ENCODE measurements at places on chromosomes 5 and 9.
A peak's percentile ranks its signal among the peaks of the same experiment; 100 is the strongest.

GRCh38 chr9:84937180-84937579 is 267.7 kb downstream of the NTRK2 start:
- no peak for DNase-seq

- DNase-seq = no peak
These were observed 30.2 kb downstream of the PAEP start for GRCh38 chr9:135591506-135592330.

DNA sequence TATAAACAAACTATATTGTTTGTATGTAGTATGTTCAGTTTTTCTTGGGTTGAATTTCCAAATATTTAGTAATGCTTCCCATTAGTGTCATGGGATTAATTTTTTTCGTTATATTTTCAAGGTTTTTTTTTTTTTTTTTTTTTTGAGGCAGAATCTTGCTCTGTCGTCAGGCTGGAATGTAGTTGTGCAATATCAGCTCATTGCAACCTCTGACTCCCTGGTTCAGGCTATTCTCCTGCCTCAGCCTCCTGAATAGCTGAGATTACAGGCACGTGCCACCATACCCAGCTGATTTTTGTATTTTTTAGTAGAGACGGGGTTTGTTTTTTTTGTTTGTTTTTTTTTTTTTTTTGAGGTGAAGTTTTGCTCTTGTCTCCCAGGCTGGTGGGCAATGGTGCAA is 10.6 kb downstream of the DDX46 start:
- no peak for DNase-seq

- no peak for DNase-seq
These were observed 36.7 kb downstream of the NDFIP1 start for GRCh38 chr5:142145106-142145900.

GRCh38 chr5:2068531-2068930 is 185.8 kb upstream of the IRX4 start:
- no peak for DNase-seq

GRCh38 chr5:90201923-90202322 is 207.6 kb downstream of the CETN3 start:
- DNase-seq = no peak

GRCh38 chr5:135039271-135040033 is 5.4 kb upstream of the PITX1 start:
- no peak for DNase-seq

DNA sequence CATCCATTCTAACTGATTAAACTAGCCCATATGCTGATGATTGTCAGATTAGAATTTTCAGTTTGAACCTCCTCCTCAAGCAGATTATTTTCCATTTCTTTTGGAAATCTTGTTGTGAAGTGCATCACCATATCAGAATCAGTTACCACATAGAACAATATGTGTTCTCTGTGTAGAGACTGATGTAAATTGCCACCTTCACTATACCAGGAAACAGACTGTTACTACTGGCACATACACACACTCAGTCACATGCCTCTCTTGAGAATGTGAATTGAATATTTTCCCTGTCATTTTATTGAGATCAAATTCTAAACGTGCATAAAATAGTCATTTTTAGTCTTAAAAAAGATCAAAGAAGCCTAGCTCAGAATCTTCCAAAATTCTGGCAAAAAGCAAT is 161.4 kb downstream of the ALDH1A1 start:
- DNase-seq = no peak

DNA sequence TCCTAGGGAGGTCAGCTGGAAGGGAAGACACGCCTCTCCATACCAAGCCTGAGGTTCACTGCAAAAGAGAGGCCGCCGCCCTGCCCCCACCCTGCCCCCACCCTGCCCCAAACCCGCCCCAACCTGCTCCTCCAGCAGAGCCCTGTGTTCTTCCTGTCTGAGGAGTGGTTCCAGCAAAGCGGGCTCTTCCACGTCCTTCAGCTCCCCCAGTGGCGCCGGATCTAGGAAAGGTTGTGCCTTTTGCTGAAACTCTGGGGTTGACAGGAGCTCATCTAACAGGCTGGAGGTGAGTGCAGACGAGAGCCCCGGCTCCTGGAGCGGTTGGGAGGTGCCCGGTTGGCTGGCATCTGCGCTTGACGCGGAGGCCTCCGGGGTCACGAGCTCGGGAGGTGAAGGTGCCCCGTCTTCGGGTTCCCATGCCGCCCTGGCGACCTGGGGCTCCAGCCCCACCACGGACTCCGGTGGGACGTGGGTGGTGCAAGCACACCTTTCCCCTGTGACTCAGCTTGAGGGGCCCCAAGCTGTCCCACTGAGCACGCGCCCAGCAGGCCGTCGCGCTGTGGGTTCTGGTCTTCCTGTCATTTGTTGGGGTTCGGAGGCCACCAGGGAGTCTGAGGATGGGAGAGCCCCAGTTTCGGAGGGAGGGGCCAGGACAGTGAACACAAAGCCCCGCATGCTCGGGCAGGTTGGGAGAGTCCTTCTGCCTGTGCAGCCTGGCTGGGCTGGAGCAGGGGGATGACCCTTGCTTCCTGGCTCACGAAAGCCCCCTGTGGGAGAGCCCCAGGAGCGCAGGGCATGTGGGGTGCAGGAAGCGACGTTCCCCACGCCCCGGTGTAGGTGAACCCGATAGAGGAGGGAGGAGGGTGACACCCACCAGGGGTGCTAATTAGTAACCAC is 1467.1 kb downstream of the FOXD4L5 start:
- peak; percentile 4 for DNase-seq

DNA sequence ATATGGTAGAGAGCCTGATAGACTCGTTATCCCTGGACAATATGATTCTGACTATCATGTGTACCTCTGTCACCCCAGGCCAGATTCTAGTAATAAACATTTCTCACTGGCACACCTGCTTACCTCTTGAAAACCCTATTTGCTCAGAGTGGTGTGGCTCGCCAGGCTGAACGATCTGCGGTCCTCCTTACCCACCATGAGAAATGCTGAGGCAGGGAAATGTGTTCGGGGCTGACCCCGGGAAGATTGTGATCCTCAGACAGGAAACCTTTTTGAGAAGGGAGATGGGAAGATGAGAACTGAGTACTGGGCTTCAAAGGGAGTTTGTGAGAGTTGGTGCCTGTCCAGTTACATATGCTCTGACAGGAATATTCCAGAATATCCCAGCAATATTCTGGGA is 10.7 kb upstream of the PRXL2C start:
- no peak for DNase-seq

- DNase-seq = no peak
These were observed 148.2 kb downstream of the CAAP1 start for GRCh38 chr9:26744191-26744965.

DNA sequence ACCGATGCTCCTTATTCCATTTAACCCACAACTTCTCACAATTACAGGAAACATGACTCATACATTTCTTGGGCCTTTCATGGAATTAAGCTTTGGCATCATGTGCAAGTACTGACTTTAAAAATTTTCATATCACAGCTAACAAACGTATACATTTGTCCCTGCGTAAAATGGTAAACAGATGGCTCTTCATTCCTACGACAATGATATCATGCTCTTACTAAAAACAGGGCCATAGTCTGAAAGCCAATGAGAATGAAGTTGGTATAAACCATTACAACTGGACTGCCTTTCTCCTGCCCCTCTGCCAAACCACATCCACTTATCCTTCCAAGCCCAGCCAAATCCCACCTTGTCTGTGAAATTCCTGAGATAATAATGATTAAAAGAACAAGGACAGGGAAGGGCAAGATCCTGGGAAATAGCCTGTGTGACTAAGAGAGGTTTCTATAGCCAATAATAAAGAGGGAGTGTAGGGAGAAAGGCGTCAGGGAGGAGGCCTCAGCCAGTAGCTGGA is 44.9 kb upstream of the ZNF366 start:
- no peak for DNase-seq

- no peak for DNase-seq
These were observed 18.6 kb upstream of the ZNF366 start for GRCh38 chr5:72525816-72526215.

- no peak for DNase-seq
These were observed 1964.1 kb upstream of the CDH9 start for GRCh38 chr5:29002481-29002880.

Measured in right renal cortex interstitium (tissue), 3 donors.